Spleen (tissue), 13 donors: ENCODE measurements at places on chromosomes 13 and 19. TPM values are rescaled to one million over a fixed set of nuclear protein-coding genes. Genes with fewer than 3 reads are reported as not detected.

The RGL3 gene
- polyA plus RNA-seq, result 11.2 TPM

The DYRK1B gene
- 19.8 TPM for polyA plus RNA-seq

The SYCN gene
- not detected for polyA plus RNA-seq

The ZNF610 gene
- polyA plus RNA-seq, result 1.5 TPM

The MPV17L2 gene
- polyA plus RNA-seq, result 12.1 TPM

The LRRC8E gene
- 0.08 TPM for polyA plus RNA-seq

The TEX29 gene
- 1.1 TPM for polyA plus RNA-seq

The SULT2A1 gene
- polyA plus RNA-seq, result not detected

DNA sequence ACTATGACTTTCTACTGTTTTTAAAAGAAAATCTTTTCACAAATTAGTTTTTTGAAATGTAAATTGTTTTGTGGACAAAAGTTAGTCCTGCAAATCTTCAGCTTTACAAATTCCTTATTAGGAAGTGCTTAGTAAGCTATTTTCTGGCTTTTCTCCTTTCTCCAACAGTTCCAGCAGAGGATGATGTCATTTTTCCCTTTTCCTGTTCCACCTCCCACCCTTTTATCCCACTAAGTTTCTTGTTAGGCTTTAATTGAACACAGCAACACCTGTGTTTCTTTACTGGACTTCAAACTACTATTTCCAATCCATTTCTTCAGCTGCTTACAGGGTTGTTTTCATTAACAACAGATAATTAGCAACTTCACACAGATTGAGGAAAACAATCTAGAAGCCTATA is 389.2 kb downstream of the NDFIP2 start:
- DNase-seq, result no peak

- no peak for DNase-seq
These were observed 22.5 kb downstream of the ELAVL3 start for GRCh38 chr19:11458236-11458900.

DNA sequence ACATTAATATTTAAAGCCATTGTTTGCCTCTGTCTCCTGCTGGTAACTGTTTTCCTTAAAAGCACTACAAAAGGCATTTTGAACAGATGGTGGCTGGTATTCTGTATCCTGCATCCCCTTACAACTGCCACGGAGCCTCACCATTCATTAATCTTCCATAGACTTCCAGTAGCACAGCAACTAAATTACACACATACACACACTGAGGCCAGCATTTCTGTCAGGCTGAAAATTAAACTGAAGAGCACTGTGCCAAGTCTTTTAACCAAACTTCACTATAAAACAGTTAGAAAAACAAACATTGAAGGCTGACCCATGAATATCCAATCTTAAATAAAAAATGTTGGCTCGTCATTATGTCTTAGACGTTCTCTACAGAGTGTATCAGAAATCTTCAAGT is 697.8 kb downstream of the DACH1 start:
- DNase-seq, result no peak

- peak; percentile 57 for DNase-seq
These were observed 11.5 kb downstream of the POLRMT start for GRCh38 chr19:621819-622218.

DNA sequence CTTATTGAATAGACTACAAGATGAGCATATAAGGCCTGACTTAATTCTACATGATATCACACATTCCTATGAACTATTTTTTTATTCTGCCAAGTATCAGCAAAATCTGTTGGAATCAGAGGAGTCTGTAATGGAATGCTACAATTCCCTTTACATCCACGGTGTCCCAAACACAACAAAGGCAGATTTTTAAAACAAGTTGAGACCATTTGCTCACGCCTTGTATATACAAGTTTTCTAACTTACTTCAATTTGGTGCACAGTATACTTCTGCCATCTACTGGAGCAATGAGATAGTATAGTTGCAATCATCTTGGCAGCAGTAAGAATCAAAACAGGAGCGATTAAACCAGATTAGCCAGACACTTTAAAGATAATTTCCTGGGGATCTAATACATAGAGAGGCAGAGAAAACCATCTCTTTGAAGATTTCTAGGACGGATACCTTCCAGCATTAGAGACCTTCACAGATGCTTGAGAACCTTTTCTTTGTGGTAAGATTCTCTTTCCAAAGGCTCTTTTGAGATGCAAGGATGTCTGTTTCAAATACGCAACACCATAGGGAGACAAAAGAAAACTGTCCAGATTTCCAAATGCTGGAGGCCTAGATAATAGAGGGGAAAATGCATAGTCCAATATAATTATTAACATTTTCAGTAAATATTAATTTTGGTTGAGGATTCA is 302.0 kb upstream of the MIR17HG start:
- DNase-seq, result no peak

DNA sequence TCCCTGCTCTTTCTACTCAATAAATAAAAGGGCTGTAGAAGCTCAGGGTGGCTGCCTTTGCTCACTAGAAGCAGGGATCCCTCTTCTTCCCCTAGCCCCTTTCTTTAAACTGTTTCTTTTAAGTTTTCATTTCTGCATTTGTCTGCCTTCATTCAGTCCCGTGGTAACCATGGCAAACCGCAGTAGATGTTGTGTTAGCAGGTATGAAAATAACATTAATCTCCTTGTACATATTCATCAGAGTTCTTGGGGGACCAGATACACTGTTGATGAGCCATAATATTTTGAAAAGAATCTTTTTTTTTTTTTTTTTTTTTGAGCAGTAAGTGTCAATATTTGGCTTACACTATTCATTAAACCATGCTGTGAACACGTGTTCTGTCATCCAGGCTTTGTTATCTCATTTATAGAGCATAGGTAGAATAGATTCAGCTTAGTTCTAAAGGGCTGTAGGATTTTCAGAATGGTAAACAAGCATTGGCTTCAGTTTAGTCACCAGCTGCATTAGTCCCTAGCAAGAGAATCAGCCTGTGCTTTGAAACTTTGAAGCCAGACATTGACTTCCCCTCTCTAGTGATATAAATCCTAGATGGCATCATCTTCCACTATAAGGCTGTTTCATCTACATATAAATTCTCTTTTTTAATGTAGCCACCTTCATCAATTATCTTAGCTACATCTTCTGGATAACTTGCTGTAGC is 59.4 kb upstream of the SPRY2 start:
- DNase-seq, result no peak

- no peak for DNase-seq
These were observed 9.7 kb downstream of the PRKACA start for GRCh38 chr19:14107581-14108461.

DNA sequence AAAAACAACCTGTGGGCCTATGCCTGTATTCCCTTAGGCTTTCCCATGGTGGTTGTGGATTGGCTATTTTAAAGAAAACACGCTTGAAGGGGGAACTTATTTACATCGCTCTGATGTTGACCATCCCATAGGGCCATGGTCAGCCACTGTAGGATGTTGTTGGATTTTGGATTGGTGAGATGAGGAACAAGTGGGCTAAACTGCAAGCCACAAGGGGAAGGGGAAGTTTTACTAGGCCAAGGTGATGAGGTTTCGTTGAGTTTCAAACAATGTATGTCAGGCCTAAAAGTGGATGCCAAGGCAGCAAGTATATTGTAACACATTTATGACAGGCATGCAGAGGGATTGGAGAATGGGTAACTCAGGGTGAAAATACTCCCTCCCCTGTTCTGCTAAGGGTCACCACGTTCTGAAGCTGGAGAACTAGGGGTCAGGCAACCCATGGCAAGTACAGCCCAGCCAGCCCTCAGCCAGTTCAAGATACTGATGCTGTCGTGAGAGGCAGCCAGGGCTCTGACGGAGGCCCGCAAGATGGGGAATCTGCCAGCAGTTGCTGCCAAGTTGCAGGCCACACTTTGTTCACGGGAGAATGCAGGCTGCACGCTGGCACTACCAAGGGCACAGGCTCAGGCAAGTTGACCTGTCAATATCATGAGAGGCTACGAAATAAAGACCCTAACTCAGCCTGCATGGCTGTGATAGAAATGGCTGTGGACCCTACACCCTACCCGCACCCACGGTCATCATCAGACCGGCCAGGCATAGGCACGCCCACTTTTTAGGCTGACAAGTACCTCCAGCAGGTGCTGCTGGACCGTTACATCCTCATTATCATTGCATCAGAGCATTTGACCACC is 11.1 kb downstream of the IRGC start:
- DNase-seq, result no peak

- peak; percentile 81 for DNase-seq
These were observed at the start of gene GSX1 for GRCh38 chr13:27792393-27793218. TSS of gene GSX1 (plus strand) at chr13:27792483. CDS start at chr13:27792691, 208 bp downstream.

DNA sequence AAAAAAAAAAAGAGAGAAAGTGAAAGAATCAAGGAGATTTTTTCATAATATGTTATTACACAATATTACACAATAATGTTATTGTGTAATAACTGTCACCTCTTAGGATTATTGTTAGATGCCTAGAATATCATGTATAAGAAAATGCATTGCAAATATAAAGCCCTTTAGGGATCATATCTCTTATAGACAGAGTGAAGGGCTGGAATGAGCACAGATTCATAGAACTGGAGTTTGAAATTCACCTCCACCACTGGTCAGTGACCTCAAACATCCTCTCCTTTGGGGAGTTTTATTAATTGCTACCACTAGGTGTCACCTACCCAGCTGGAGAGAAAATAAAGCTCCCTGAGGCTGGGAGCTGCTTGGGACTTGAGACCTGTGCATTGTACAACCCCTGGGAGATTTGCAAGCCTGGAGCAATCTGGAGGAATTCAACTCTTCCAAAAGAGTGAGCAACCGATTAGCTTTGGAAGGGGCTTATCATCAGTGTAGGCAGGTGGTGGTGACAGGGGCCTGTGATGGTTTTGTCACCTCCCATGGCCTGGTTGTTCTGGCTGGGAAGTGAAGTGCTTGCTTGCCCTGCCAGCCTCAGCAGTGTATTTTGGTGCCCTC is 30.3 kb upstream of the FRY start:
- DNase-seq, result no peak

GRCh38 chr19:18651733-18652132 is 14.9 kb downstream of the KLHL26 start:
- DNase-seq, result no peak

DNA sequence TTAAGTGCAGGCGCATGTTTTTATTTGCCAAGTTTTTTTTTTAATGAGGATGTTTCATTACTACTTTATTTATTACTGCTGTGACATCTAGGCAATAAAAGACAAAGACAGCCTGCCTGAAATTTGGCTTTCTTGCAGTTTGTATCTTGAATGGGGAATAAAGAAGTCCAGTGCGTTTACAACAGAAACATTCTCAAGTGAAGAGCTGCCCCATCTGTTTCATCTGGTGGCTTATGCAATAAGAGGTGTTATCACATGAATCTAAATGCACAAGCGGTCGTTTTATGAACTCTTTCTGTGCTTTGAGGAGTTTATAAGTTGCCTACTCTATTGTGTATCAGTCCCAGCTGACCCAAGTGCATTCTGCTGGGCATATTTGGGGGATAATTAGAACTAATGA is 12.6 kb upstream of the MAB21L1 start:
- DNase-seq, result no peak

DNA sequence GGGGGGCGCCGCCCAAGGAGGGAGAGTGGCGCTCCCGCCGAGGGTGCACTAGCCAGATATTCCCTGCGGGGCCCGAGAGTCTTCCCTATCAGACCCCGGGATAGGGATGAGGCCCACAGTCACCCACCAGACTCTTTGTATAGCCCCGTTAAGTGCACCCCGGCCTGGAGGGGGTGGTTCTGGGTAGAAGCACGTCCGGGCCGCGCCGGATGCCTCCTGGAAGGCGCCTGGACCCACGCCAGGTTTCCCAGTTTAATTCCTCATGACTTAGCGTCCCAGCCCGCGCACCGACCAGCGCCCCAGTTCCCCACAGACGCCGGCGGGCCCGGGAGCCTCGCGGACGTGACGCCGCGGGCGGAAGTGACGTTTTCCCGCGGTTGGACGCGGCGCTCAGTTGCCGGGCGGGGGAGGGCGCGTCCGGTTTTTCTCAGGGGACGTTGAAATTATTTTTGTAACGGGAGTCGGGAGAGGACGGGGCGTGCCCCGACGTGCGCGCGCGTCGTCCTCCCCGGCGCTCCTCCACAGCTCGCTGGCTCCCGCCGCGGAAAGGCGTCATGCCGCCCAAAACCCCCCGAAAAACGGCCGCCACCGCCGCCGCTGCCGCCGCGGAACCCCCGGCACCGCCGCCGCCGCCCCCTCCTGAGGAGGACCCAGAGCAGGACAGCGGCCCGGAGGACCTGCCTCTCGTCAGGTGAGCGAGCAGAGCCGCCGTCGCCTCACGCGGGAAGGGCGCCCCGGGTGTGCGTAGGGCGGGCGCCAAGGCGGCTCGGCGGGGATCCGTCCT is at the start of gene RB1:
RB1 (plus strand) TSS at position 393 of the 784 bp plus-strand sequence; CDS start at position 555, 162 bp downstream.
- DNase-seq, result peak; percentile 98

- no peak for DNase-seq
These were observed 37.8 kb upstream of the GRTP1 start for GRCh38 chr13:113401452-113402415.

DNA sequence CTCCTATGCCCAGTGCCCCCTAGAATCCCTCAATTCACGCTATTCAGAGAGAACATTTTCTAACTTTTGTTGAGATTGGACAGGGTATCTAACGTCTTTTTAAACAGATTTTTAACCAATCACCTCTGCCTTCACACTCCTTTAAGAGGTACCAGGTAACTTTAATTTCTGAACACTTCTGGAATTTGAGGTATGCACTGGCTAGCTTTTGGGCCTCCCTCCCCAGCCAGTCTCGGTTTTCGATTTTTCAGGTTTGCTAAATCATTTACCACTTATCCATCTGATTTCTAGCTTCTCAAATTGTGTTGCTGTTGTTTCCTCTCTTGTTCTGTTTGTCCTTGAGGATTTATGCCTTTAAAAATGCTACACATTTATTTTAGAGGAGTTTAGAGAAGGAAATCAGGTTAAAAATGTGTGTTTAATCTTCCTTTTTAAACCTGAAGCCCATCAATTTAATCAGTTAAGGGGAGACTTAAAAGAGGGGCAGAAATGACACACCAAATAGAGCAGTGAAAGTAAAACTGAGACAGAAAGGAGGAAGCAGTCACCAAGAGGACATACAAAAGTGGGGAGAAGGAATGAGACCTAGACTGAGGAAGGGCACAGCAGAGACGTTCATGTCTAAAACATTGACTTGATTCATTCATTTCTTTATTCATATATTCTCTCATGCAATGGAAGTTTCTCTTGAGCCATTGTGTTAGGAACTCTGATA is 139.6 kb upstream of the HTR2A start:
- DNase-seq, result no peak
